ENCODE measurements at places on chromosomes 7 and 10.
A peak's percentile ranks its signal among the peaks of the same experiment; 100 is the strongest.

GRCh38 chr7:82051601-82052000, 281.8 kb upstream of the HGF start:
- no peak for DNase-seq

DNA sequence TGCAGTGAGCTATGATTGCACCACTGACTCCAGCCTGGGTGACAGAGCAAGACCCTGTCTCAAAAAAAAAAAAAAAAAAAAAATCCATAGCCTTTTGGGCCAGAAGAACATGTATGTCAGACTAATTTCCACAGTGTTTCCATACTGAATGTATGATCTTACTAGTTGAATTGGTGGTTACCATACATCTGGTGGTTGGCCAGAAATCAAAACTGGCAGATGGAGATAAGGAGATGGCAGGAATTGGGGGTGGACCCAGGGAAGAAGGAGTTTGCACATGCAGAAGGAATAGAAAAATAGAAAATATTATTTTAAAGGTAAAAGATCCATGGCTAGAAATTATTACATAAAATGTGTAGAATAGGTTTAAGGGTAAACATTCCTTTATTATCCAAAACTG, 3.7 kb upstream of the ATOH7 start:
- no peak for DNase-seq

DNA sequence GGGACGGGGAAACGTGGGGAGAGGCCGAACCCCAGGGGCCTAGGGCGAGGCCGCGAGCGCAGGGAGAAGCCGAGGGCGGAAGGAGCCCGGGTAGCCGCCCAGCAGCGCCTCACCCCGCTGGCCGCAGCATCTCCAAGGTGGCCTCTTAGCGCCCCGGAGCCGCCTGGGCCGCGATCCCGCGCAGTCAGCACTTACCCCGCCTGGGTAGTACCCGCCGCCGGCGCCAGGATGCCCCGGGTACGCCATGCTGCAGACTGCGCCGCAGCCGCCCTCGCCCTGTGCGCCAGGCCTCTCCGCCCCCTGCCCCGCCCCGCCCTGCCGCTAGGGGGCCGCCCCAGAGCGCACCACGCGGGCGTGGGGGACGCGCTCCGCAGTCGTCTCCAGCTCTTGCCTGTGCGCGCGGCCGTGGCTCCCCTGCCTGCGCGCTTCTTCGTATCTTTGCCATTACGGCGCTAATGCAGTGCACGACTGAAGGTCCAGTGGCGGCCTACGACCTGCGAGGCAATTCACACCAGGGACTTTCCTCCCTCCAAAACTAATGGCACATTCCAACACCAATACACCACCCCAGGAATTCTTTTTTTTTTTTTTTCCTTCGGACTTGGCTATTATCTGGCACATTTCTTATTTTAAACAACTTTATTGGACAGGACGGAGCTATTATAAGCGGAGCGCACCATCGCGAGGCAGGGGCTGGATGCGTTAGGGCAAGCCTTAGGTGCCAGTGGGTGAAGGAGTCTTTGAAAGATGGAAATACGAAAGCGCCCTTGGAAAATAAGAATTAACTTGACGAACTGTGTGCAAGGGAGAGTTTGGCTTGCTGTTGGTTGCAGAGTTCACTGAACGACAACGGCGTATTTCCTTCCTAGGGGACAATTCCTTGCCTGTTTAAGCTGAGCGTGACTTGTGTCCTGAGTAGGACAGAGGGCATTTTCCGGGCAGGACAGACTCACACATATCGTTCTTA, at the start of gene SRI:
TSS of gene SRI (minus strand) at position 258 of the 967 bp plus-strand sequence. CDS start at position 246, 12 bp downstream.
- DNase-seq, result peak; percentile 97

GRCh38 chr10:42976351-42977031, 100.4 kb upstream of the RET start:
- peak; percentile 64 for DNase-seq

DNA sequence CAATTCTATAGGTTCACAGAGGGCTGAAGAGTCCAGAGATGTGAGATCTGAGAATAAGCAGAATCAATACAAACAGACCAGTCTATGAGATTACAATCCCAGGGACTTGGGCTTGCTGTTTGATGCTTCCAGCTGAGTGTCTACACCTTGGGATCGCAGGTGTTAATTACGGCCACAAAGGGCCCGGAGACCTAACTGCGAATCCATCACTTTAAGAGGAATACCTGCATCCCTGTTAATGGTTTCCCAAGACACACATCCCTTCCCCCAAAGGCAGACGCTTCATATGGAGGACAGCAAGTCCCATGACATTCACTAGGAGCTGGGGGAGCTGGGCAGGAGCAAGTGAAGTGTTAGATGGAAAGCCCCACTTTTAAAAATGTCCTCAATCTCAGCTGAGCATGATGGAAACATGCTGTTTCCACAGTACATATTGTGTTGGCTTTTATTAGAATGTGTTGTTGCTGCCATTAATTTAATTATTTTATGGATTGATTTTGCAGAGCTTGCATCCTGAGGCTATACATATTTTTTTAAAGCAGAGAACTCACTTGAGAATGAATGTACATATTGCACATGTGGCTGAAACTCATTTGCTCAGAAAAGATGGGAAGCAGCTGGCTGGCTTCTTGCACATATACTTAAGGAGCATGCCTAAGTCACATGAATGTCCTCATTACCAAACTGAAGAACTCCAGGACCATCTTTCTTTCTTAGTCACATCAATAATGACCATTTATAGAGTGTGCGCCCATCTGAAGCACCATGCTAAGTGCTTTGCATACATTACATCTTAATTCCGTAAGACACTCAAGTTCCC, 151.3 kb downstream of the NEBL start:
- DNase-seq, result no peak

GRCh38 chr10:123573236-123574108, 92.7 kb upstream of the GPR26 start:
- no peak for DNase-seq

GRCh38 chr7:40922316-40922670, 780.6 kb downstream of the INHBA start:
- no peak for DNase-seq

DNA sequence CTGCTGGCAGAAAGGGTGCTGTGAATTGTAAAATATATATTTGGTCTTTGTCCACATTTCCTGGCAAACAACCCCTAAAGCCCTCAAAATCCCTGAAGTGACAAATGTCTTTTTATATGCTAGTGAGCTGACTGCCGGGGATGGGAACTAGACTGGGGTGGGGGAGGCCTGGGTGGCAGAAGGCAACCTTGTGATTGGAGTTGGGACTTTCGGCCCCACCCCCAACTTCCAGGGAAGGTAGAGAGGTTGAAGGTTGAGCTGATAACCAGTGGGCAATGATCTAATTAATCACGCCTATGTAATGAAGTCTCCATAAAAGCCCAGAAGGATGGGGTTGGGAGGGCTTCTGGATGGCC, 2.7 kb downstream of the EPHA1 start:
- DNase-seq, result peak; percentile 44

DNA sequence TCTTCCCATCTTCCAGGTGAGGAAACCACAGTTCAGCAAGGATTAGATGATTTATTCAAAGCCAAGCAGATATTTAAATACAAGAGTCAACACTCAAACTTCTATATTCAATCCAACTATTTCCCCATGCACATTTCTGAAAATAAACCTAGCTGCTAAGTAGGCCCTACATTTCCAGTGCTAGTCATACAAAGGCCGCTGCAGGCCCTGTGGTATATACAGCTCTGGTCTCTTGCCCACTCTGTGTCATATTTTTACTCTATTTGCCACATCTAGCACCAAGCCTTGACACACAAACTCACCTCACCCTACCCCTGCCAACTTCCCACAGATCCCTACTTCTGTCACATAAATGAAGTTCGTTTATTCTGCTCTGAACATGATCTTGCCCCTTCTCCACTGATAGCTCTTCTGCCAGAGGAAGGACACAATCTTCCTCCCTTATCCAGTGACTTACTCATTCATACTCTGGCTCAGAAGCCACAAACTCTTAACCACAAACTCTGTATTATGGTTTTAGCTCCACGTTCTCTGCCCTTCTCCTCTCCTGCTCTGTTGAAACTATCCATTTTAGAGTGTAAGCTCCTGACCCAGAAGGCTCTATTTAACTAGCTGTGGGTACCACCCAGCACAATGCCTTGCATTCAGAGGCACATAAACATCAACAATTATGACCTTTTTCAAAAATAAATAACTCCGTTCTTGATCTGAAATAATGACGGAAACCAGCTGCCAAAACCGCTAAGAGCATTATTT, 180.7 kb downstream of the CPEB3 start:
- DNase-seq, result no peak

GRCh38 chr10:9166770-9167169, 1112.3 kb downstream of the GATA3 start:
- no peak for DNase-seq

DNA sequence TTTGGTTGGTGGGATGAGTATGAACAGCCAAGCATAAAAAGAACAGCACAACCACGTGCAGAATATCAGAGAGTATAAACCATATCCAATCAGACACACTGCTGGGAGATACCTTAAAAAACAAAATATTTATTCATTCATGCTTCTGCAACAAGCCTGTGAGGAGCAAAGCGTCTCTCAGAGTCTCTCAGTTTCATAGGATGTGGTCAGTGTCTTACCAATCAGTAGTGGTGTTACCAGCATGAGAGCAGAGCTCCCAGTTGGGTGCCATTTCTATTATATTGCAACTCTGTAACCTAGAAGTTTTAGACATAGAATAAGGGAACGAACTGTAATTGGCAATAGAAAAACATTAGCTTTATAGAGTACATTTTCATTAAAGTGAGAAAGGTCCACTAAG, 445.9 kb upstream of the LRRN3 start:
- DNase-seq, result no peak

DNA sequence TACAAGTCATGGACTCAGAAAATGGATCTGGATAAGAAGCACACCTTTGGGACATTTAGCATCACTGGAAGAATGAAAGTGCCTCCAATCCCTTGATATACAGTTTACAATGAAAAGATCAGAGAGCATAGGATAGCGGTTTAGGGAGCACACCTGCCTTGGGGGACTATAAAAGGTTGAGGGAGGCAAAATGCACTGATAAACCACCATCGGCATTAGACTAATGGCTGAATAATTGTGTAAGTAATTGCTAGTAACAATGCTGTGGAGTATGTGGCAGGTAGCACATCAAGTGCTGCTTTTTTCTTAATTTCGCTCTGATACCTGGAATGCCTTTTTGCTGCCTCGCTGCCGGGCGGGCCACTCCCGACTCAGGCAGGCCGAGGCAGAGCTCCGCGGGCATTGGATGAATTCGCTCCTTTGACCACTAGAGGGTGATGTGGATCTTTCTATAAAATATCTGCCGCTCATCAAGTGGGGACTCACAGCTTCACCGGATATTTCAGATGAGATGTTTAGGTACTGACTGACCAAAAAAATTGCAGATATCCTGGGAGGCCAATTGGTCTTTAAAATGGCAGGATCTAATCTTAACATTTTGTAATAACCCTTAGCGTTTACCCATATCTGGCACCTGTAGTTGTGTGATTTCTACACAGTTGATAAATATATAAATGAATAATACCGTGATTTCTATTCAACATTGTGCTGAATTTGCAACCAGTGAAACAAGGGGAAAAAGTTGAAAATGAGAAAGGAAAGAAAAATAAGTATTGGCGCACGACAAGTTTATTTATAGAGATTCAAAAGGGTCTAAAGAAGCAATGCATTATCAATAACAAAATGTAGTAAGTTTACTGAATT, 116.8 kb upstream of the PRSS1 start:
- DNase-seq, result peak; percentile 56

- no peak for DNase-seq
Measured at GRCh38 chr10:101303087-101303703, 50.8 kb upstream of the BTRC start.

DNA sequence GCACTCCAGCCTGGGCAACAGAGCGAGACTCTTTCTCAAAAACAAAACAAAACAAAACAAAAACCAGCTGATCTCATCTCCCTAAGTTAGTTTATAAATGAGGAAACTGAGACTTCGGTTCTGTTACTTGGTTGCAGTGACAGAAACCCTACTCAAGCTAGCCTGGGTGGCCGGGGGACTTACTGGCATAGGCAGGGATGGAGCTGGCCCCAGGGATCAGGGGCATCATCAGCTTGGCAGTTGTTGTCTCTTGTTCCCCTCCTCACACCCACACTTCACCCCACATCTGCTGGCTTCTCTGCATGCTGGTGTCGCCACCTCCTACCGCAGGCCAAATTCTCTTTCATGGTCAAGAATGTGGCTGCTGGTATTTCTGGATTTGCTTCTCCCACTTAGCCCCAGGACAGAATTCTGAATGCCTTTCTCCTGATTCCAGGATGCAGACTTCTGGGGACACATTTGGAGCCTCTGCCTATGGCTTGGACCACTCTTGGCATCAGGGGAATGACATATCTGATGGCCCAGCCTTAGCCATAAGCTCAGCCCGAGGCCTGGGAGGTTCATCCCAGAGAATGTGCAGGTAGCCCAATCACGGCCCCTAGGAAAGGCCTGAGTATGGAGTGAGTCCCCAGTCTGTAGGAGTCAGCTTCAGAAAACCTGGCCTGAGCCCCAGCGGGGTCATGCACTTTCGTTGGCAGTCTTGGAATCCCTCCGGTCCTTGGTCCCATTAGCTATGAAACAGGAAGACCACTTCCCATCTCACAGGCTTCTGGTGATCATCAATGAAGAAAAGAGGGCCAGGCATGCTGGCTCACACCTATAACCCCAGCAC, 41.6 kb upstream of the CTBP2 start:
- no peak for DNase-seq

DNA sequence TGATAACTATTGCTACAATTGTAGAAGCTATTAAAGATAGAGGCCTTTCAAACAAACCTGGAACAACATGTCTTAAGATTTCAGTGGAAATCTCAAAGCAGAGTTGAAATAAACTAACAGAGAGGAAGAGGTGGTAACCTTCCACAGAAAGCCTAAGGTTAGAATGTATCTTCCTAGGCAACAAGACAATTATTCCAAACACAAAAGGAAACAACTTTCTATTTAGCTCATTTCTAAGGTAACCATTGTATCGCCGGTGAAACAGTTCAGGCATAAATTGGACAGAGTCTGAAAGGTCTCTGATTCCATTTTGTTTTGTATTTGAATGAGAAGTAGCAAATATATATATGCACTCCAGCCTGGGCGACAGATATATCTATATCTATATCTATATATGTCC, 30.7 kb upstream of the HYCC1 start:
- no peak for DNase-seq

- no peak for DNase-seq
Measured at GRCh38 chr7:21642422-21642821, 99.6 kb downstream of the DNAH11 start.

Measured in Right ventricle myocardium inferior (tissue), 1 donor.